ENCODE measurements at places on chromosomes 6 and 20. TPM values are rescaled to one million over a fixed set of nuclear protein-coding genes. Genes with fewer than 3 reads are reported as not detected.

DNA sequence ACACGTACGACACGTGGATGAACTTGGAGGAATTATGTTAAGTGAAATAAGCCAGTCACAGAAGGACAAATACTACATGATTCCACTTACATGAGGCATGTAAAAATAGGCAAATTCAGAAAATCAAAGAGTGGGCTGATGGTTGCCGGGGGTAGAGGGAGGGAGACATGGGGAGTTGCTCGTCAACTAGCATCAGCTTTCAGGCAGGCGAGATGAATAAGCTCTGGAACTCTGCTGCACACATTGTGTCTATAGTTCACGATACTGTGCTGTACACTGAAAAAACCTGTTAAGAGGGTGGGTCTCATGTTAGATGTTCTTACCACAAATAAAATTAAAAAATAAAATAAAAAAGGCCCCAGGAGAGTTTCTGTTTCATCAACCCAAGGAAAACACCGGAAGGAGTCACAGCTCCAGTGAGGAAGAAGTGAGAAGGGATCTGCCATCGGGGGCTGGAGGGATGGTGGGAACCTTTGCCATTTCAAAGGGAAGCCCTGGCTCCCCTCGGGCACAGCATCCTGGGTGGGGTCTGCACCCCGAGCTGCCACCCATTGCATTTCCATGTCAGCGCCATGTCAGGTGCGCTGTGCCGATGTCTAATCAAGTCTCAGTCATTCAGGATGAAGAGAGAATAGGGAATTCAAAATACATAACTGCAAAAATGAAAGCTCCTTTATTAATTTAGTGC is 98.3 kb downstream of the SLC22A23 start:
- no peak for DNase-seq

DNA sequence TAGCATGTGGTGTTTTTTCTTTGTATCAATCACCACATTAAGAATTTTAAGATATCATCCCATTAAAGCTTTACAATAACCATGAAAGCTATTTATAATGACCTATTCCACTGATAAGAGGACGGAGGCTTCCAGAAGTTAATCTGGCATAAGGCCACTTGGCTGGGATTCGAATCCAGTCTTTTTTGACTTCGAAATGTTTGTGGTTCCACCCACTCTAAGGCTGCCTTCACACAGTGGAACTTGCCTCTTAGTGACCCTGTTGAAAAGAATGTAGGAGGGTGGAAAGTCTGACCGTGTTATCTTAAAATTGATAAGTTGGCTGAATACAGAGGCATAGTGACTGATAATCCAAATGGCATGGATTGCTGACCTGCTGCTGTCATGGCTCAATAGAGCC is 959.7 kb downstream of the KIF16B start:
- no peak for DNase-seq

GRCh38 chr6:111771629-111772028 is 101.6 kb downstream of the FYN start:
- DNase-seq = no peak

DNA sequence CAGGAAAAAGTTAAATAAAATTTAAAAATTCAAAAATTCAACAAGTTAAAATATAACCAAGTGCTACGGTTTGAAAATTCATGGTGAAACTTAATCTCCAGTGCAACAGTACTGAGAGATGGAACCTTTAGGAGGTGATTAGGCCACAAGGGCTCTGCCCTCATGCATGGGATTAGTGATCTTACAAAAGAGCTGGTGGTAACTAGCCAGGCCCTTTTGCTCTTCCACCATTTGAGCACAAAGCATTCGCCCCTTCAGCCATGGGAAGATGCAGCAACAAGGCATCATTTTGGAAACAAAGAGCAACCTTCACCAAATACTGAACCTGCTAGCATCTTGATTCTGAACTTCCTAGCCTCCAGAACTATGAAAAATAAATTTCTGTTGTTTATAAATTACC is 80.9 kb downstream of the RNGTT start:
- no peak for DNase-seq

DNA sequence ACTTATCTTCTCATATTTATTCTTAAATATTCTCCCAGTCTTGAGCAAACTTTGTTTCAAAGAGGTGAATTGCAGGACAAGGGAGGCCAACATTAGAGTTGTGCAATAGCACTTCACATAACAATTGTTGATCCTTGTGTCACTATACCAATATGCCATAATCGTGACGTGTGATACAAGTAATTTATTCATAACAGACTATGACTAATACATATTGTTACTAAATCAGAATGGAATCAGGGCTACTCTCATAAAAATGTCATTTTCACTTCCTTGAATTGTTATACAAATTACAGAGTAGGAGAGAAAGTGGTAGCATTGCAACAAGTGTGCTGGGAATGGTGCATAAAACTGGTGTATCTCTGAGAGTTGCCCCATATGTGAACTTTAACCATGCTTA is 37.2 kb upstream of the PLCB1 start:
- DNase-seq = peak; percentile 92

GRCh38 chr6:129609635-129610034 is 100.3 kb downstream of the ARHGAP18 start:
- DNase-seq = no peak

GRCh38 chr20:60694763-60695162 is 557.3 kb upstream of the CDH4 start:
- no peak for DNase-seq

- no peak for DNase-seq
Measured at GRCh38 chr6:155414049-155414448, 41.6 kb downstream of the NOX3 start.

- no peak for DNase-seq
Measured at GRCh38 chr6:108193835-108194234, 28.0 kb downstream of the NR2E1 start.

GRCh38 chr6:53134601-53135235 is 13.9 kb downstream of the GCM1 start:
- no peak for DNase-seq

DNA sequence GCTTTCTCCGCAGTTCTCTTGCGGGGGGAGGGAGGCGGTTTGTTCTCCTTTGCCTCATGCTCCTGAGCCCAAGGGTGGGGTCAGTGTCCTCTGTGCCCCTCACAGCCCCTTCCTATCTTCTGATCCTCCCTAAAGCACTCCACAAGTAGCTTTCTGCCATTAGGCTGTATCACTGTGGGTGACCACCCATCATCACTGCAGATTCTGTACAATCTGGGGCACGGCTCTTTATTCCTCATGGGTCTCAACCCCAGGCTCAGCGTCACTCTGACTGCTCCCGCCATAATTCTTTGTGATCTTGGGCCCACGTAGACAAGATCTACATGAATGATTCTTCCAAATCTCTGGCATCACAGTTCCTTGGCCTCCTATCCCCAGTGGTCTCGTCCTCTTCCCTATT is 10.5 kb downstream of the NCR2 start:
- no peak for DNase-seq

DNA sequence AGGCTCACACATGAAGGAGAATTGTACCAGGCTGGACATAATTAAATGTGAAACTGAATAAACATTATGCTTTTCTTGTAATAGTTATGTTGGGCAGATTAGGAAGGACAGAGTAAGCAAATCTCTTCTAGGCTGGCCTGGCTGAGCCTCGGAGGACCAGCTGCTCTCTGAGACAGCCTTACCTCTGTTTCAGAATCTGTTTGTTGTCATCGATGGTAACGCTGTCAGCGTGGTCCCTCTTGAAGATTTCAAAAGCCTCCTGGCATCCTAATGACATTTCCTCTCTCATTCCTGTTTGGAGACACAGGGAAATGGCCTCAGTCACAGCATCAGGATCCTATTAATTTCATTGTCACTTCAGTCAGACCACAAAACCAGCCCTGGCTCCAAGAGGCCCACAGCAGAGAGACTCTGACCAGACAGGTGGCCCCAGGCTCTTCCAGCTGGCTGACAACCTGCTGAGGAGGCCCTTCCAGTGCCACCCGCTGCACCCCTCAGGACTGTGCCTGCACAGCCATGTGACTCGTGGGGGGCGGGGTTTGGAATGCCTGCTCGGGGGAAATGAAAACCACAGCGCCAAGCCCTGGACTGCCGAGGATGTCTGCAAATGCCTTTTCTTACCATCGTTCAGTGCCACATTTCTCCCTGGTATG is 108.5 kb upstream of the KCNK16 start:
- DNase-seq = peak; percentile 23

DNA sequence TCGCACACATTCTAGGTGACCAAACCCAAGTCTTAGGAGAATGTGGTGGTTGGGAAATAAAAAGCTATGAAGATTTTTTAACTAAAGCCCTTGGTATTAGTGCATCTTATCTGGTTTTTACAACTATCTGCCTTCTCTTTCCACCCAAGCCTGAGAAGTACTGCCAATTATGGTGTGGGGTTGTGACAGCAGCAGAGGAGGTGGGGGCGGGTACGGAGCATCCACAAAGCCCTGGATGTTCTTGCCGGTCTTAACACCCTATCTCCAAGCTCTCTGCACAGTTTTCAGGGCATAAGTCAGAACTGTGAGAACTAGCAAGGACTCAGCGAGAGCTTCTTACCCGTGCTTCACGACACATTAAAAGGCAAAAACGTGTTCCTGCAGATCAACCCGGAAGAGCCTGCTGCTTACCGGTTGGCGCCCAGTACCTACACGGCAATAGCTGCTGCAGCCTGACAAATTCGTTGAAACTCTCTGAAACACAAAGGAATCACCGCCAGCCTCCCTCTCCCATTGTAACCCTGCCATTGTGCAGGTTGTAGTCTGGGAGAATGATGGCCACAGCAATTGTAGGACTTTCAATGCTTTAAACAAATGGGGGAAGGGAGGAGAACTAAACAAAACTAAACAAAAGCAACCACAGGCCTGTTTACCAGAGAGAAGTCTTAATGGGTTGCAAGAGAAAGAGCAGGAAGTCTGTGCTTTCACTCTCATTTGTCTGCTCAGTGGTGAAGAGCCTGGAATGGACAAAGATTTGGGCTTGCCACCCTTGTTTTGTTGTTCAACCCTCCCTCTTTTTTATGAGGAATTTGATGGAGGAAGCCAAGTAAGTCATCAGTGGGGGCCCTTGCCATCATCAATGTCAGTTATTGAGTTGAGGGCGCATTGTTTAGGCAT is 461.0 kb upstream of the JARID2 start:
- DNase-seq = no peak

DNA sequence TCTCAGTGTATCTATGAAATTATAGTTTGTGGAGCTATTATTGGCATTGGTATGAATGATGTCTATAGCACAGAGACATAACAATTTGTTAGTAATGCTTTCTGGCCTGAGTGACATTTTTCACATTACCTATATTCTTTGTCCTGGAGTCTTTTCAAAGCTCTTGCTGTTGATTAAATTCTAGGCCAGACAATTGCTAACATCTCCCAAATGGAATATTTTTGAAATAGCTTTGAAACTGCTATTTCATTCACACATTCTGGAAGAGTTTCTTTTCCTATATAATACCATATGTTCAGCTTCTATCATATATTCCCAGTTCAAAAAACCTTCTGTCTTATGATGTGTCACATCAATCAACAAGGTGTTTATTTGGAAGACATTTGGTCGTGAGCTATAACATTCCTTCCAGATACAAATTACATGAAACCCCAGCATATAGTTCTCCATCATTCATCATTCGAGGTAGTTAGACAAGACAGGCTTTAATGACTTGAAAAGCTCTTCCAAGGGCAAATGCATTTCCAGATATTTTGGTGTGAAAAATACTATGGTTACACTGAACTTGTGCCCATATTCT is 452.8 kb downstream of the KHDRBS2 start:
- no peak for DNase-seq

DNA sequence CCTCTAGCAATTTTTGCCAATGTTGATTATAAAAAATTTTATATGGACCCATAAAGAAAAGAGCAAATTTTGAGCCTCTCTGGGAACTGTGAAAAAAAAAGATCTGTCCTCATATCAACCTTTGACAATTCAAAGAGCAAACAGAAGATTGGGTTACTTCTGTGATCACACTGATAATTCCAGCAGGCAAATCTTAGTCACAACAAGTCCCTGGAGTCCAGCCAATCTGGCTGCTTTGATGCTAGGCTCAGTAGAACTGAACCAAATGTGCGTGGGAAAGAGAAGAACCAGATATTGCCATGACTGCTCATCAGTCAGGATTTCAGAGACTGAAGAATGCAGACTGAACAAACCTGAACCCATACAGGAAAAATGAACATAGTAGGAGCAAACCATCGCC is 438.4 kb upstream of the FLRT3 start:
- peak; percentile 33 for DNase-seq

- peak; percentile 84 for DNase-seq
Measured at GRCh38 chr6:161233986-161234661, 39.7 kb downstream of the AGPAT4 start.

DNA sequence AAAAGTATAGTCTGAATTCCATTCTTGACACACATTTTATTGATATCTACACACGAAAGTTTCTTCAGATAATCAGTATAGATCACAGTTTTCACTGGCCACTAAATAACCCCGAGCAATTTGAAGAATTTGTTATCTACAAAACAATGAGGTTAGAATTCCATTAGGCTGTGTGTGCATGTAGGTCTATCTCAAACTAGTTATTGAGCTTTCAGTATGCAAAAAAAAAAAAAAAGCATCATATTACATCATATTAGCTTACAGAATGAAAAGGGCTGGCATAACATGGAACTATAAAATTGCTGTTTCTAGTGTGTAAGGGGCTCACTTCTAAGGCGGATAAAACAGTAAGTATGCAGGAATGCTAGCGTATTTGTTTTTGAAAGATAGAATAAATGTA is 59.5 kb upstream of the ADGRG6 start:
- DNase-seq = no peak

GRCh38 chr6:131523988-131524673 is 48.9 kb upstream of the ARG1 start:
- no peak for DNase-seq

Gene PAQR8
- total RNA-seq = 12.4 TPM

Gene PLCB4
- total RNA-seq = 13.8 TPM

Gene NHLRC1
- 1.6 TPM for total RNA-seq

Gene IMPG1
- total RNA-seq = not detected

Gene SLC22A7
- total RNA-seq = not detected

Gene RAET1E
- not detected for total RNA-seq

Gene TSBP1
- not detected for total RNA-seq

Gene BHLHE23
- total RNA-seq = not detected

Gene SLC22A16
- not detected for total RNA-seq

Gene GPX5
- not detected for total RNA-seq

Gene MYLK2
- total RNA-seq = 8.5 TPM
